ENCODE measurements at places on chromosomes 4 and X.

- no peak for DNase-seq
Observed at GRCh38 chr4:2741626-2742025, 14.5 kb downstream of the TNIP2 start.

GRCh38 chr4:35649778-35650177 is 594.5 kb downstream of the ARAP2 start:
- no peak for DNase-seq

- no peak for DNase-seq
Observed at GRCh38 chrX:133412246-133412645, 3.0 kb downstream of the GPC4 start.

DNA sequence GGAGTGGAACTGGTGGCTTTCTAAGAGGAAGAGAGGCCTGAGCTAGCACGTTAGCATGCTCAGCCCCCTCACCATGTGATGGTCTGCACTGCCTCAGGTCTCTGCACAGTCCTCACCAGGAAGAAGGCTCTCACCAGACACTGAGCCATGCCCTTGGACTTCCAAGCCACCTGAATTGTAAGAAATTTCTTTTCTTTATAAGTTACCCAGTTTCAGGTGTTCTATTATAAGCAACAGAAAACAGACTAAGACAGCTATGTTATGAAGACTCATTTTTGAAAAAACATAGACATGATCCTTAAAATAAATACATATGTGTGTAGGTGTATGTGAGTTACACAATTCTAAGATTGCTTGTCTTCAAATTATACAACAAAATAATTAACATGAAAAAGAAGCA is 74.7 kb downstream of the CEP44 start:
- DNase-seq = no peak

DNA sequence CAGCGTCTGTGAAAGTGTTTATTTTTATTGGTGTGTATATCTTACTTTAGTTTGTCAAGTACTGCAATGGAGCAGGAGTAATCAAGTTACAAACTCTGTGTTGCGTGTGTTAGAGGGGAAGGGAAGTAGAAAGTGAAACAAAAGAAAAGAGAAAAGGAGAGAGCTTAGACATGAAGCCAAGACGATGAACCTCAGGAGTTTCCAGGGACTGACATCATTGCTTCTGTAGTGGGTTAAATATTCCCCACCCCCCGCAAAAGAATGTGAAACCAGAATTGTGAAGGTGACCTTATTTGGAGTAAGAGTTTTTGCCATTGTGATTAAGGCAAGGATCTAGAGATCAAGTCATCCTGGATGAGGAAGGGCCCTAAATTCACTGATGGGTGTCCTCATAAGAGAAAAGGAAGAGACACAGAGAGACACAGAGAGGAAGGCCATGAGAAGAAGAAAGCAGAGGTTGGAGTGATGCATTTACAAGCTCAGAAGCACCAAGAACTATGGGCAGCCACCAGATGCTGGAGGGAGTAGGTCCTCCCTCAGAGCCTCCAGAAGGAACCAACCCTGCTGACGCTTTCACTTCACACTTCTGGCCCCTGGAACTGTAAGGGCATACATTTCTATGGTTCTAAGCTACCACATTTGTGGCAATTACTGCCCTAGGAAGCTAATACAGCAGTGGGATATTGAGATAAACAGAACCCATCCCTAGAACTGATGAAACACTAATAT is 173.6 kb upstream of the SFRP2 start:
- no peak for DNase-seq

DNA sequence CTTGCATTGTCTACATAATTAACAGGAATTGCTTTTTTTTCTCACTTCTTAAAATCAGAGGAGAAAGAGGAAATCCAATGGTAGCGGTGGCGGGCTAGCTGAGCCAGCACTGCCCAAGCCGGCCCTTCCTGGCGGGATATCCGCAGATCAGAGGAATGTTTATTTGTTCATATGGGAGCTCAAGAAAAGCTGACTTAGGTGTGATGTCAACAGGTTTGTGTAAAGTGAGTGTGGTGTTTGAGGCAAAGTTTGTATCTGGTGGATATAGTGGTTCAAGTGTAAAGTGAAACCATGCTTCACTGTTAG is 466 bp upstream of the SLC39A8 start:
- no peak for DNase-seq

GRCh38 chr4:22019676-22020075 is 71.1 kb upstream of the KCNIP4 start:
- no peak for DNase-seq

GRCh38 chrX:74262452-74263209 is 41.3 kb upstream of the ZCCHC13 start:
- no peak for DNase-seq

DNA sequence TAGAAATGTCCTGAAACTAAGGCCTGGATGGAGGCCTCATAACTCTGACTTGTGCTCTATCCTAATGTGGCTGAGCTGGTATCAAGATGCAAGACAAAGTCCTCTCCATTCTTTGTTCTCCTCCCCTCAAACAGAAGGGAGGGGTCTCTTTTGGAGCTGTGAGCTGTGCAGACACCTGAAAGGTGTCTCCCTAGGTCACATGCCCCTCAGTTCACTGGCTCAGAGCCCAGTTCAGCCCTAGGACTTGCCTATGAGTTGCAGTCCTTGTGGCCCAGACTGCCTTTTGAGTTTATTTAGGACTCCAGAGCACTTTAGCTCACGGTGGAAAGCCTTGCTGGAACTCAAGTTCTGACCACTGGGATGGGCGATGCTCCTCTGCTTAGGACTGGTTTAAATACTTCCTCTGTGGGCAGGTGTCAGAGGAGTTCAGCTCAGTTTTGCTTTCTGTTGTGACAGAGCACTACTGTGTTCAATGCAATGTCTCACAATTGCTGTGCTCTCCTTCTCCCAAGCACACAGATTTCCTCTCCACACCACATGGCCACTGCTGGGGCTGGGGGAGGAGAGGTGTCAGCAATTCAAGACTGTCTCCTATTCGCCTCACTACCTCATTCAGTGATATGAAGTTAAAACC is 84.8 kb upstream of the ZNF827 start:
- no peak for DNase-seq

GRCh38 chr4:130738233-130738632 is 1642.3 kb downstream of the C4orf33 start:
- no peak for DNase-seq

- DNase-seq = no peak
Observed at GRCh38 chr4:121526509-121526908, 145.7 kb upstream of the QRFPR start.

GRCh38 chr4:132180020-132180427 is 969.1 kb upstream of the PCDH10 start:
- DNase-seq = no peak

- no peak for DNase-seq
Observed at GRCh38 chr4:11698846-11699590, 270.3 kb upstream of the HS3ST1 start.
